ENCODE measurements at places on chromosomes 16 and 17.

DNA sequence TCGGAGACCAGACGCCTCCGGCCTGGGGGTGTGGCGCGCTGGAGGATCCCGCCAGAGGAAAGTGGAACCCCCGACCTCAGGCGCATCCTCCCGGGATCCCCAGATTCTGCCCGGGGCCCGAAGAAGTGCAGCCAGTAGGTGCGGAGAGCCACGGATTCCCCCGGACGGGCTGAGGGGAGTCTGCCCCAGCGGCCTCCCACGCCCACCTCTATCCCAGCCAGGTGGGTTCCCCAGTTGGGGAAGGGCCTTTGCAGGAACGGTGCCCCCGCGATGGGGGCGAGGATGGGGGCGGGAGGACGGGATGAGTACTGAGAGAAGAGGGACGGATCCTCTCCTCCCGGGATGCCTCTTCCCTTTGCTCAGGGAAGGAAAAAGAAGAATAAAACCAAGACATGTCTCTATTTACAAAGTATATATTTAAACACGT lies 5.1 kb downstream of the CBX8 start:
- no peak for DNase-seq

DNA sequence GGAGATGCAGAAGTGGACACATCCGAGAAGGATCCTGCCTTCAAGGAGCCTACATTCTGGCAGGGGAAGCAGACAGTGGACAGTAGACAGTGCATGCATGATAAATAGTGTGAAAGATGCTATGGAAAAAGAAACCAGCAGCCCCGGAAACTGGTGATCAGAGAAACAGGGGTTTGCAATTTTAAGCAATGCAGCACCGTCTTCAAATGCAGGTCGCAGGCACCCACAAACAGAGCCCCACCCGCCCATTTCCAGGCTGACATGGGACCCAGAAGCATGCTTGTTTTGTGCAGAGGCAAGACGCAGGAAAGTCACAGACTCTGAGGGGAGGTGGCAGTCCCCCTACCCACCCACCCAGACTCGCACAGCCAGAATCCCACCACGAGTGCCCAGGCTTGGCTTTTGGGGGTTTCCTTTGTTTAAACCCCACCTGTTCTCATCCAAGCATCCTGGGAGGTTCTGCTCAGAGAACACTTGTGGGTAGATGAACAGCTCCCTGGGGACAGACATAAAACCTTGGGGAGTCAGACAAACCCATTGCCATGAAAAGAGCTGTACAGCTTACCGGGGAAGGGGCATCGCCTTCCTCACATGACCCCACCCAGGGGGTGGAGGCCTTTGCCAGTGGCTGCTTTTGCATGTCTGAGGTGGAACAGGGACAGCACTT lies 114.3 kb downstream of the MGAT5B start:
- DNase-seq, result no peak

GRCh38 chr17:45722161-45722560 lies 62.0 kb upstream of the CRHR1 start:
- DNase-seq, result no peak

GRCh38 chr16:9966569-9967157 lies 215.6 kb downstream of the GRIN2A start:
- no peak for DNase-seq

DNA sequence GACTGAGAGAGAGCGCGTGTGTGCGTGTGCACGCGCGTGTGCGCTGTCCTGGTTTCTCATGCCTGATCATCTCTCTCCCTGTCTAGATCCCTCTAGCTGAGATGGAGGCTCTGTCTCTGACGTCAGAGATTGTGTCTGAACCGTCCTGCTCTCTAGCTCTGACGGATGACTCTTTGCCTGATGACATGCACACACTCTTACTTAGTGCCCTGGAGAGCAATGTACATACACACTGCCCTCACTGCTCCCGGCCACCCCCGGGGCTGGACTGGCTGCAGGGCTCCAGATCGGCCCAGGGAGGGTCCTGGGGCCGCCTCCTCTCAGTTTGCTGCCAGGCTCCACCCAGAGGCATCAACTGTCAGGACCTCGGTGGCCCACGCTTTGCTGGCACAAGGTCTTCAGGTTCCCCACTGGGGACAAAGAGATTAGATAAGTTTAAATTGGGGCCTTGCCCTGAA lies 13.1 kb upstream of the ABCC3 start:
- no peak for DNase-seq

GRCh38 chr16:55372792-55373488 lies 48.9 kb downstream of the IRX6 start:
- DNase-seq, result no peak

DNA sequence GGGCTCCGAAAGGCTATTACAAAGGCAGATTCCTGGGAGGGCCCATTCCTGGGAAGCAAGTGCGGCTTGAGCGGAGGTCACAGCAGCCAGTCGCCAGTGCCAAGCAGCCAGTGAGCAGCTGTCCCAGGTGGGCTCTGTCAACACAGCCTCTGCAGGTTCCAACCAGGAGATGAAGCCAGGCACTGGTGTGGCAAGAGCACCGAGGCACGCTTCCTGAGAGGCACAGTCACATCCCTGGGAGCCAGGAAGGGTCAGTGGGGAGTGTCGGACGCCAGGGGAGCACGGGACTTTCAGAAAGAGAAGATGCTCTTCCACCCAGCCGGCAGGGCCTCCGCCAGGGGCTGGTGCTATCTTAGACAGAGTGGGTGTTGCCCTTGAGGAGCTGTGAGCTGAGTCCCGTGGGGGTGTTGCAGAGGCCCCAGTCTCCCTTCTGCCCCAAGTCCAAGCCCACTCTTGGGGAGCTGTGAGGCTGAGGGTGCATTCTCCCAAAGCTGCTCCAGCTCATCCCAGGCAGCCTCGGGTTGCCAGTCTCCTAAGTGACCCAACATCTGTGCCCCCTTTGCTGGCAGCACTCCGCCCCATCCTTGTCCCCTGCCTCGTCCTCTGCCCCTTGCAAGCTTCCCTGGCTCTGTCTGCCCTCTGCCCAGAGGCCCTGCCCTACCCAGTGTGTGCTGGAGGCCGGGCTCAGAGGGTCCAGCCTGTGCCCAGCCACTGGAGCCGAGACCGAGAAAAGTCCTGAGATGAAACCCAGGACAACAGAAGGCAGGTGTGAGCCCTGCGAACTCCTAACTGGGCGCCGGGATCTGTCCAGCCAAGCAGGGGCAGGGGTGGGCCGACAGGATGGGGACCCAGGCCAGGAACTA lies 6.6 kb downstream of the UBALD1 start:
- DNase-seq, result no peak

GRCh38 chr17:77622647-77623046 lies 335.9 kb upstream of the TNRC6C start:
- no peak for DNase-seq

DNA sequence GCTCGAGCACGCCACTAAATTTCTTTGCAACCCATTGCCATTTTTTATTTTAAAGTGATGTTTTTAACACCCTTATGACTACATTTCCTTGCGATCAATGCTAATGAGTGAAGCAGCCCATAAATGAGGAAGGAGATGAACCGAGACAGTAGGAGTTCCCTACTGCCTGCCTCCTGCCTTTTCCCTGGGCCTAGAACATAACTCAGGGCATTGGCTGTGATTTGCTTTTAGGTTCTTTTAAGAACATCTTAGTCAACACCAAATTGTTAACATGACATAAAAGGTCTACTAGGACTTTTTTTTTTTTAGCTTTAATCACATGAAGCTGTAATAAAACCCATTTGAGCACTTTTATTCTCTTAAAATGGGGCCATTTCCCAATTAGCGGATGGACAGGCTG lies 81.3 kb downstream of the MAP2K6 start:
- DNase-seq, result no peak

DNA sequence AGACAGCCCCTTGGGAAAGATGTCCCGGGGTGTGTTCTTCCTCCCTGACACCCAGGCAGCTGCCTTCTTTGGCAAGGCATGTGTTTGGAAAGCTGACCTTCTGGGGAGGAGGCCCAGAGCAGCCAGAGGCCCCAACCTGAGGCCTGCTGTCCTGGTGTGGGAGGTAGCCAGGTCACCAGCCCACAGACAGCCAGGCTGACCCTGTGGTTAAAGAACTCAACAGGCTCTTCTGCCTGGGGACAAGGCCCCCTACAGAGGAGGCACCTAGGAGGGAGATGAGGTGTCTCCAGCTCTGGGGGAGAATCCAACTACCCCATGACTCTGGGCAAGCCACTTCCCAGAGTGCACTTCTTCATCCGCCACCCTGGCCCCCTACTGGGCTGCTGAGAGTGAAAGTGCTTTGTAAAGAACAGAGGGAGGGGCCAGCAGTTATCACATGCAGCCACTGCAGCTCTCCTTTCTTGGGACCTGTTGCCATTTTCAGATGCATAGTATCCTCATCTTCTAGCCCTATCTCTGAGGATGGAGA lies 13.1 kb upstream of the SREBF1 start:
- DNase-seq, result peak; percentile 71

DNA sequence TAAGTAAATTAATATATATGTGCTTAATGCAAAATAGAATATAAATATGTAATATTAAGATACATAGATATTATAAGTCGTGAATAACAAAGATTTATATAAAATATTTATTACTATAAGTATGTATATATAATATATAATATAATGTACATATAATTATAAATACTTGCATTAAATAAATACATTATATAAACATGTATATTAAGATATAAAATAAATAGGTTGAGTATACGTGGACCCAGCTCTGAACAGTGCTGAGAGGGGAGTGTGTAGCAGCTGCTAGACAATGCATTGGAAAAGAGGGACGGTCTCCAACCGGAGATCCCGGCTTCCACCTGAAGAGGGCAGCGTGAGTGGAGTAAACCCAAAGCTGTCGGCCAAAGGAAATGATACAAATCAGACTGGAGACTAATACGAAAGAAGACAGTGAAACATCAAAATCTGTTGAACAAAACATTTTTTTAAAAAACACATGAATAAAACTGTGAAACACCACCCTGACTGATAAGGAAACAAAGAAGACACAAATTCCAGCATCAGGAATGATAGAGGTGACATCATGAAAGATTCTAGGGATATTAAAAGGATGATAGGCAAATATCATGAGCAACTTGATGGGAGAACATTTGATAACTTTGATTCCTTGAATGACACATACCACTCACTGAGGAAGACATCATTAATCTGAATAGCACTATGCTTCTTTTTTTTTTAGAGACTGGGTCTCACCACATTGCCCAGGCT lies 125.4 kb upstream of the CHMP6 start:
- no peak for DNase-seq

- no peak for DNase-seq
Measured at GRCh38 chr17:67998466-67998865, 2.2 kb upstream of the C17orf58 start.

DNA sequence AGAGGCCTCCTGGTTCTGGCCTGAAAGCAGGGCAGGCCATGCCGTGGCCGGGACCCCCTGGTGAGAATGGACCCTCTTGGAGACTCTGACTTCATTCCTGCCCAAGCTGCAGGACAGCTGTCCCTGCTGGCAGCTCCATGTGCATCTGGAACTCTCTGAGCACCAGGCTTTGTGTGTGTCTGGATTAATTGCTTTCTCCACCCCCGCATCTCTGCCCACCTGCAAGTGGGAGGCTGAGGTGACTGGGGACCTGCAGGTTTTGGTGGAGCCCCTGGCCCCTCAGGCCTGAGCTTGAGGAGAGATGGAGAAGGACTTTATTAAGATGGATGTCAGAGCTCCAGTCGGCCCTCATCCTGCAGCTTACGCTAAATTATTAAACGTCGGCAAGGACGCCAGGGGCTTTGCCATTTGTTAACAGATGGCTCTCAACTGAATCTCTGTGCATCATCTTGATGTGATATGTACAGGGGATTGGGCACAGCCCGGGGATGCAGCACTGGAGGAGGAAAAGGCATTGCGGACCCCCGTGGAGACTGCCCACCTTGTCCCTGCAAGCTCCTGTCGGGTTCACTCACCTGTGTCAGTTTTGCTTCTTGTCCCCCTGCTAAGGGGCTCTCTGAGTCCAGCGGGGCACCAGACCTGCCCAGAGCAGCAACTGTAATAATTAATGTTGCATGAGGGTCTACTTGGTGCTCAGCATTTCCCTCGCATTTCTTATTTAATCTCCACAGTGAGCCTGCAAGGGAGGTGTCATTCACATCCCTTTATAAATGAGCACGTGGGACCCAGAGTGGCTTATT lies 154.1 kb upstream of the RPL38 start:
- no peak for DNase-seq

GRCh38 chr17:78966910-78967600 lies 12.7 kb downstream of the LGALS3BP start:
- DNase-seq, result no peak

DNA sequence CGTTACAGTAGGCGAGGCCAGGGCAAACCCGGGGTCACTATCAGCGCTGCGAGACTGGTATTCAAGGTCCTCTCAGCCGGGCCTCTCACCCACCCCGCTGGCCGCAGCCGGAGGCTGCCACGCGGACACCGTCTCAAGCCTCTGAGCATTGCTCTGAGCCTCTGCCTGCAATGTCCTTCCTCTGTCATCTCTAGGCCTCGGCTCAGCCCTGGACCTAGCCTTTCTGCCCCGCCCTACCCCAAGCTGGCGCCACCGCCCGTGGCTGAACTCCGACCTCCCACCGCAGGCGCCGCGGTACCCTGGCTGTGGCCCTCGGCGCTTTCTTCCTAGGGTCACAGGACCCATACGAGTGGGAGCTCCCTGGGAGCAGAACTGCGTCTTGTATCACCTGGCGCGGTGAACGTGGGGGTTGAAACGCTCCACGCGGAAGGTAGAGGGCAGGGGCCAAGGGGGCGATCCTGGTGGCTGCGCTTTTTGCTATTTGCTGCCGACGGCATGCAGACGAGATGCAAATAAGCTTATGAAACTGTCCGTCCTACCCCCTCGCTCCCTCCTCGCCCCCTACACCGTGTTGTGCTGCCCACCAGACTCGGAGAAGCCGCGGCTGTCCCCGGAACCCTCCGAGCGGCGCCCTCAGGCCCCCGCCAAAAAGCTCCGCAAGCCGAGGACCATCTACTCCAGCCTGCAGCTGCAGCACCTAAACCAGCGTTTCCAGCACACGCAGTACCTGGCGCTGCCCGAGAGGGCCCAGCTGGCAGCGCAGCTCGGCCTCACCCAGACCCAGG lies 3.7 kb downstream of the DLX4 start:
- DNase-seq, result no peak

DNA sequence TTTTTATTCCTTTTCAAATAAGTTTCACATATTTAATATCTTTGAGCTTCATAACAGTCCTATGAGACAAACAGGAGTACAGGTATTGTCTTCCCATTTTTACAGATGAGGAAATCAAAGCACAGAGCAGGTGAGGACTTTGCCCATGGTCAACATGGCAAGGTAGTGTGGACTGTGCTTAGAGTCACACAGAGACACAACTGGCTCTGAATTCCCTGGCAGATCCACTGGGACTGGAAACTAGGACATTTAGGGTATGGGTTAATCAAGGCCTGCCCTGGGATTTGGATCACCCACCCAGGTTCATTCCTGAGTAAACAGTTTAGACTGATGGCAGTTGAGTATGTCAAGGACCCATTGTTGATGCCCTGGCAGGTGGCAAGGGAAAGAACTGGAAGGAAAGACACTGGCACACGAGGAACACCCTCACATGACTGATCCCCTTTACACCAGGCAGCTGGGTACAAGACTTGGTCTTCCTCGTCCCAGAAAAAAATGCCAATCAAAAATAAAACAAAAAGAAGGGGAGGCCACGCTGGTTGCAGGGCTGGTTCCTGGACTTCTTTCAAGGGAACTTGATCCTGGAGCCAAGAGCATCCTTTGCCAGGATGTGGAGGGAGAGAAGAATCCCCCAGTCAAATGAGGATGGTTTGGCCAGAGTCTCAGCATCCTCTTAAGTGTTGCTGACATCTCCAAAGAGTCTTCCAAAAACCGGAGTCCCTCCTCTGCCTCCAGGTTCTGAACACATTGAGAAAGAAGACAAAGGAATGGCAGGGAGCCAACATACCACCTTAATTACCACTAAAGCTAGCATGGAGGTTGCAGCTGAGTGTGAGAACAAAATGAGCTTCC lies 34.9 kb downstream of the CHD9 start:
- DNase-seq, result no peak

GRCh38 chr17:2898255-2898926 lies 102.2 kb downstream of the RAP1GAP2 start:
- no peak for DNase-seq

GRCh38 chr17:45050481-45051059 lies 862 bp downstream of the DCAKD start:
- no peak for DNase-seq

Measured in activated naive CD4-positive, alpha-beta T cell treated with anti-CD3 and anti-CD28 coated beads, Interleukin-2, amount 50 U/mL, for 72 hours (primary cell).